CD4-positive, alpha-beta T cell treated with Interleukin-6 at 100 ng/mL for 8 hours (primary cell): ENCODE measurements at places on chromosomes 7 and 10.

DNA sequence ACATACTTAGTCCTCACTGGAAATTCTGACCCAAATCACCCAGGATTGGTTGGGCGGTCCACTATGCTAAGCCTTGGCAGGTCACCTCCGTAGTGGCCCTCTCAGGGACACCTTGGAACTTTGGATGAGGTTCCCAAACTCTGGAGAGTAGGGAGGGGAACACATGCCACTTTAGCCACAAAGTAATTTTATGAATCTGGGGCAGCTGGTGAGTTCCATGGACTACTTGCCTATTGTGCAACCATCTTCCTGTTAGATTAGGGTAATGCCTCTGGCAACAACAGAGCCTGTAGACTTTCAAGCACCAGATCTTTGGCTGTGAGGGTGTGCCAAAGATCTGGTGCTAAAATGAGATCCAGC, 77.7 kb downstream of the ITGB8 start:
- no peak for DNase-seq

- DNase-seq = no peak
Observed at GRCh38 chr7:151503902-151504714, 15.6 kb downstream of the RHEB start.

GRCh38 chr10:115045499-115045898, 47.7 kb upstream of the ATRNL1 start:
- DNase-seq = no peak

DNA sequence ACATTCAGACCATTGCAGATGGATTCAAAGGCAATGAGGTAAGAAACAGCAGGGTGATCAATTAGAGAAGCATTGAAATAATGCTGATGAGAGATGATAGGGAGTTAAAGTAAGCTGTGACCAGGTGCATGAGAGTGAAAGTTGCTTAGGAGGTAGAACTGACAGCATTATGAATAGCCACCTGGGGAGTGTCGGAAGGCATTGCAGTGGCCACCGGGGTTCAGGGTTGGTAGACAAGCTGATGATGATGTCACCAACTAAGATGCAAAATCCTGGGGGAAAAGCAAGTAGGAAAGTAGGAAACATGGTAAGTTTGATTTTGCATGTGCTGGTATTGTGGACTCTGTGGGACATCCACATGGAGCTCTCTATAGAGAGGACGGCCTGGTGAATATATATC, 211.9 kb upstream of the ETV1 start:
- no peak for DNase-seq

DNA sequence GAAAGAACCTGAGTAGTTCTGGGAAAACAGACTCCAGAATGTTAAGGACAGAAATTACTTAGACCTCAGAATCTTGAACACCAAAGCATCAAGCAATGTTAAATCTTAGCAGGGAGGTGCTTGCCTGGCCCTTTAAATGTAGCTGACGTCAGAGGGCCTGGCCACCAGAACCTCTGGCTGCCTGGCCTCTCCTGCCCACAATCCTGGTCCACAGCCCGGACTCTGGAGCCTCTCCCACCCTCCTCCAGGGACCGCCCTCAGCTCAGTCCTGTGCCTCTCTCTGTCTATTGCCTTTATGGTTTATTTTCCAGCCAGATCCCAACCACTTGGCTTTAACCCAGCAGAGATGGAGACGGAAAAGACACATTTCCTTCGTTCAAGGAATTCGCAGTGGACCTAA, 42.2 kb upstream of the EGR2 start:
- DNase-seq = no peak

DNA sequence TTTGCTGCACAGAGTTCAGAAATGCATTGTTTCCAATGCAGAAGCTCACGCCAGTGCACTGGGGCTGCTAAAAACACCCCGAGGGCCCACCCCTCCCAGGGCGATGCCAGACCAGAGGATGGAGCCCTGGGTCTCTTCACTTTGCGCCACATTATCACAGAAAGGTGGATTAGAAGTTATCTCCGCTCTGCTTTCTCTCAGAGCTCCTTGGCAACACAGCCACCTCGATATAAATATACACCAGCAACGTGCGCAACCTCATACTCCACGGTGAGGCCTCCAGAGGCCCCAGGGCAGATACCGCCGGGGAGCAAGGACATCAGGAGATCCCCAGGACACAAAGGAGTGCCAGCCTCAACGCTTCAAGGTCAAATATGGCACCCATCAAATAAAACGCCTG, 121.0 kb upstream of the TBX20 start:
- DNase-seq = no peak

- DNase-seq = no peak
Observed at GRCh38 chr10:99832439-99832838, 50.0 kb downstream of the ABCC2 start.

DNA sequence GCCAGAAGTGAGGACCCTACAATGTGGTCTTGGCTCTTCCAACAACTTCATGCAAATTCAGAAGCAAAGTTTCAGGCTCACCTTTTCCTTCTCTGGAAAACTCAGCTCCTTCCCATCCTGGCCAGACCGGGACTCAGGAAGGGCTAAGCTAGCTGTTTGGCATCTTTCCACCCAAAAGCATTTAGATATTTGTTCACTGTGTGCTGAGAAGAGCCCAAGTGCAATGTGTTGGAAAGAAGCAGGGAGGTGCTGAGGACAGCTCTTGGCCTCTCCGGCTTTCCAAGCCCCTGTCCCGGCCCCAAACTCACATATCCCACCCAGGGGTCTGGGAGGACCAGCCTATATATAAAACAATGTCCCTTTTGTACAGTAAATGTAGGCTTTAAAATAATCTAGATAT, 44.5 kb downstream of the MKI67 start:
- DNase-seq = no peak

DNA sequence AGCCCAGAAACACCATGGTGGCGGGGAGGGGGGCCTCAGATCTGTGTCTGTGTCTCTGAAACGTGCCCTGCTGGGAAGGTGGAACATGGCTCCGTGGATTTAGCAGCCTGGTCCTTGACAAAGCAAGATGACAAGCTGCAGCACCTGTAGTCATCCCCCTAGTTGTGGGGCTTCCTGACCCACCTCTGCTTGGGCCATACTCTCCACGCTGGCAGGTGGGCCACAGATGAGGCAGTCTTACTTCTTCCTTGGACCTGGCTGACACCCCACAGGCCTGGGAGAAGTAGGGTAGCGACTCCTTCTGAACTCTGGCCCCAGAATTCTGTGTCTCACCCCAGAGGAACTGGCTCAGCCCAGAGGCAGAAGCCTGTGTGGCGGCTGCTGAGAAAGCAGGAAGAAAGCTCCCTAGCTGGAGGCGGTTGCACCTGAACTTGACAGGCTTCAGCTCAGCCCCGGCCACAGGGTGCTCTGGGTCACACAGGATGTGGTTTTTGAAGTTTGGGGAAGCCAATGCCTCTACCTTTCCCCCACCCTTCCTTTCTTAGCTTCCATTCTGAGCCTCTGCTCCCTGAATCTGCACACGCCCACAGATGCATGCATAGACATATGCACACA, 113.9 kb downstream of the ABLIM1 start:
- DNase-seq = peak; percentile 86

GRCh38 chr7:155198901-155199845, 98.5 kb upstream of the INSIG1 start:
- peak; percentile 21 for DNase-seq

GRCh38 chr7:47968847-47969774, 10.3 kb downstream of the HUS1 start:
- DNase-seq = peak; percentile 31

DNA sequence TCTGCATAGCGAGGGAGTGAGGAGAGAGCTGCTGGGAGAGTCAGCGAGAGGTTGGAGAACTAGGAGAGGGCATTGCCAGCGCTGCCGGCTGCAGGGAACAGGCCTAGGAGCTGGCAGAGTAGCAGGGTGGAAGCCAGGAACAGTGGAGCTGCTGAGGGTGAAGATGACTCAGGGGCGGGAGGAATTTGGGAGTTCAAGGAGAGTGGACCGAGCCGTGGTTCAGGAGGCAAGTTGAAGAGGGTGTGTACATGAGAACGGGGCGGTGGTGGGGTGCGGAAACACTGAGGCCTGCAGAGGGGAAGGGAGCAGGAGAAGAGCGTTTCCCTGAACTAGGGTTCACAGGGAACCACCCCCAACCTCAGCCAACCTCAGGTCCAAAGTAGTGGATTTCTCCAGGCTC, 31.5 kb downstream of the HIF1AN start:
- no peak for DNase-seq

DNA sequence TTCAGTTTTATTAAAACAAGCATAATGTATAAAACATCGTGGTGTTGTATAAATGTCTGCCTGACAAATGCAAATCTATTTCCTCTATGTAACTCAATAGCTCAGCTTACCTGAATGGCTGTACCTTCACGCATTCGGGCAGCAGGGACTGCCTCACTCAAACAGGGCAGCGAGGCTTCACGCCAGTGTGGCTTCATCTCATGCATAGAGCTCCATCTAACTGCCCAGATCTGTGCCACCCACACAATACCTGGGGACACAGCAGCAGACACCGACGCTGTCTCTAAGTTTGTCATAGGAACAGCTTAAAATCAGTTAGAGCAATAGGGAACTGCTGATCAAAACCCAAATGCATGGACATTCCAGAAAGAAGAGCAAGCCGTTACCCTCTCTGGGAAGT, 182.8 kb upstream of the ANKRD30A start:
- no peak for DNase-seq

DNA sequence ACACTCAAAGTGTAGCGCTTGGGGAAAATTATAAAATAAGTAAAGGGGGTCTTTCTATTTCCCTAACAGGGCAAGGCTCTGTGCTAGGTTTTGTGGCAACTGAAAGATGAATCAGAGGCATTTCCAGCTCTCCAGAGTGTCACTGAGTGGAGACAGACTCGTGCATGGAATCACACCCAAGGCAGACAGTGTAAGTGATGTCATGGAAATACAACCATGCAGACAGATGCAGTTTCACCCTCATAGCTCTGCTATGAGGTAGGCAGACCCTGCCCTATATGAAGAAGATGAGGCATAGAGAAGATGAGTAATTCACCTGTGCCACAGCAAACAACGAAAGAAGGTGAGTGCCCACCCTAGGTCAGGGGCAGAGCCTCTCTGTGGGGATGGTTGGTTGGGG, 57.2 kb upstream of the PITRM1 start:
- no peak for DNase-seq

DNA sequence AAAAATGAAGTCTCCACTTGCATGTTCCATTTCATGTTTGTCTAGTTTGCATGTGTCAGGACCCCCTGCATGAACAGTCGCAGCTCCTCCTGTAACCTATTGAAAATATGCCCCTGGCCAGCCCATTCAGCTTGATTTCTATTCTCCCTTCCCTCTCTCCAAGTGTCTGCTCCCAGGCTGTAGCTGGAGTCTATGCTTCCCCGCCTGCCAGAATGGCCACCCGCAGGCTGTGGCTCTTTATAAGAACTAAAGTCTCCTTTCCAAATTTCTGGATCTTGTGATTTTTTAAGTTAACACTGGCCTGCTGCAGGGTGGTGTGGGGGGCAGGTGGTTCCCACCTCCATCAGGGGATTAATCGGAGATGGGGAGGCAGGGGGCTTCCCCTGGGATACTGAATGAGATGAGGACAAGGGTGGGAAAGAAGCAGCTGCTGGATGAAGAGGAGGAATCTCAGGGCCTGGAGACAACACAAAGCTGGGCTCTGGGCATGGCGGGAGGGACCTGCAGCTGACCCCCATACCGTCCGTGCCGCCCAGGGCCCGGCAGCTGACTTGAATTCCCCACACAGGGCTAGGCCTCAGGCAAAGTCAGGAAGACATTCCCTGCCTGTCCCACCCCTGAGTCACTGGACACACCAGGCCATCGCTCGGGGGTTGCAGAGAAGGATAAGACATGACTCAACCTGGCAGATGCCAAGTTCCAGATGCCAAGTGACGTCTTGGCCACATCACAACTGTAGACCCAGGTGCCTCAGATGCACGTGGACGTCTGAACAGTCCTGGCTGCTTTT, 399.5 kb upstream of the FOXK1 start:
- DNase-seq = no peak

GRCh38 chr10:34641147-34641912, 173.8 kb downstream of the PARD3 start:
- no peak for DNase-seq

DNA sequence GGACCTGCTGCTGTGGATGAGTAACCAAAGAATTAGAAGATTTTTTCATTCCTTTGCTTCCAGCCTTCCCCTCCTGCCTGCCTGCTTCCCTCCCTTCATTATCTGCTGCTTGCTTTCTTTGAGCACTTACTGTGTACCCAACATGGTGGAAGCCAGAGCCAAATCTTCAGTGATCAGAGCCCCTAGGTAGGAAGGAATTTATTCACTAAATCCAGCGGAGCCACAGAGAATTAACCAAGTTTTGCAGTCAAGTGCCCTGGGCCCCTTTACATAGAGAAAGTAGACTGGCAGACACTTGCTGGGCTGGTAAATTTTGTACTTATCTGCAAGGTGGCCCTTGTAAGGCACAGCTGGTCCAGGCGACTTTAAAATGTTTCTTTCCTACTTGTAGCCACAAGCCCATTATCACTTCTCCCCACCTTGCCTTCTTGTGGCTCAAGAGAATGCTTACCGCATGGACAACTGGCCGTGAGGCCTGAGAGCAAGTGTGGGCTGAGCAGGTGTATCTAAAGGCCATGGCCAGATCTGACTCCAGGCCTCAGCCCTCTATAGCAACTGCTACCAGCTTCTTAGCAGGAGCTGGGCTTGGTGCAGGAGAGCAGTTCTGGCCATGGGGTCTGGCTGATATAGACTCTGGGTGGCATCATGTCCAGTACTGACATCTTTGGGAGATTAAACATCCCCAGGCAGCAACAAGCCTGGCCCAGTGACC, 11.1 kb downstream of the UNC5B start:
- no peak for DNase-seq

- DNase-seq = no peak
Observed at GRCh38 chr7:51680594-51681399, 364.2 kb upstream of the COBL start.

DNA sequence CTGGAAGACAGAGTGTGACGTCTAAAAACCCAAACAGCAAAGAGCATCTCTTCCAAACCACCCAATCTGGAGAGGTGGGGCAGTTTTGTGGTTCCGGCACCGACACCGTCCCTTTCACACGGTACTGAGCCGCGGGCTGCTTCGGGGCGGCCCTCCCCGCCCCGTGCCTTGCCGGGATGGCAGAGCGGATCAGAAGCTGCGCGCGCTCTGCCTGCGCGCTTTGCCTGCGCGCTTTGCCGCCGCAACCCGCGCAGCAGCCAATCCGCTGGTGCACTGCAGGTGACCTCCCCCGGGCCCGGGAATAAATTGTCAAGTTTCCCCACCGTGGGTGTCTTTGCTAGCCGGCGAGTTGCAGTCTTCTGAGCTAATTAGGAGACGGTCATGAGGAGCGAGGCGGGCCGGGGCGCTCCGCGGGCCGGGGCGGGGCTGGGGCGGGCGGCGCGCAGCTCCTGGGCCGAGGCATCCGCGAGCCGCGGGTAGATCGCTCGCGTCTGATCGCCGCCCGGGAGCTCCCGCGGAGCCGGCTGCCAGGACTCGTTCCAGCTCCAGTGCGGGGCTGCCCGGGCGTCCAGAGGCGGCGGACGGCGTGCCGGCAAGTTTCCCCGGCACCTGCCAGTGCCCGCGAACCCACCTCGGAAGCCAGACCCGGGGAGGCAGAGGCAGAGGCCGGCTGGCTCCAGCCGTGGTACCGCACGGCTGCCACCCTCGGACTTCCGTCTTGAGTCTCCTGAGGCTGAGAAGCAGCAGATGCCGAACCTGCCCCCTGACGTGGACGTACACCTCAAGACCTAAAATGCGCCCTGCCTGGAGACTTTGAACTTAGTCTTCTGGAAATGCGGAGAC, 536.0 kb upstream of the GALNT17 start:
- no peak for DNase-seq

GRCh38 chr10:101071267-101071884, 9.6 kb downstream of the KAZALD1 start:
- no peak for DNase-seq

- DNase-seq = no peak
Observed at GRCh38 chr7:109637428-109637990, 1067.8 kb downstream of the DNAJB9 start.

GRCh38 chr7:110529175-110529574, 561.8 kb upstream of the LRRN3 start:
- DNase-seq = no peak
